ENCODE measurements at places on chromosomes 3 and 15. TPM values are rescaled to one million over a fixed set of nuclear protein-coding genes. Genes with fewer than 3 reads are reported as not detected.

ARID3B gene
- 0.99 TPM for total RNA-seq

BFSP2 gene
- total RNA-seq, result not detected

SLC28A1 gene
- not detected for total RNA-seq

PARP15 gene
- total RNA-seq, result 0.26 TPM

PLA2G4E gene
- total RNA-seq, result not detected

OR5K2 gene
- not detected for total RNA-seq

SCN5A gene
- total RNA-seq, result 0.50 TPM

PLEKHO2 gene
- 163 TPM for total RNA-seq

CTXND1 gene
- under 0.01 TPM for total RNA-seq

TUSC7 gene
- not detected for total RNA-seq

MUC20 gene
- total RNA-seq, result under 0.01 TPM

HDC gene
- total RNA-seq, result not detected

OCA2 gene
- not detected for total RNA-seq
